Progenitor cell of endocrine pancreas (in vitro differentiated cells): ENCODE measurements at places on chromosomes 4 and X. TPM values are rescaled to one million over a fixed set of nuclear protein-coding genes. Genes with fewer than 3 reads are reported as not detected.

GPR34 gene
- not detected in 2 replicates for total RNA-seq

DRD5 gene
- total RNA-seq, result 0.13 TPM in 1 of 2 replicates, not detected in the other

VCX3A gene
- total RNA-seq, result 0.29 and 0.51 TPM in 2 replicates

CFAP299 gene
- 0.84 and 0.93 TPM in 2 replicates for total RNA-seq

BMX gene
- total RNA-seq, result not detected in 2 replicates

PRRG1 gene
- total RNA-seq, result 1.7 and 2.5 TPM in 2 replicates

BRS3 gene
- 0.10 TPM in 1 of 2 replicates, not detected in the other for total RNA-seq

DNA sequence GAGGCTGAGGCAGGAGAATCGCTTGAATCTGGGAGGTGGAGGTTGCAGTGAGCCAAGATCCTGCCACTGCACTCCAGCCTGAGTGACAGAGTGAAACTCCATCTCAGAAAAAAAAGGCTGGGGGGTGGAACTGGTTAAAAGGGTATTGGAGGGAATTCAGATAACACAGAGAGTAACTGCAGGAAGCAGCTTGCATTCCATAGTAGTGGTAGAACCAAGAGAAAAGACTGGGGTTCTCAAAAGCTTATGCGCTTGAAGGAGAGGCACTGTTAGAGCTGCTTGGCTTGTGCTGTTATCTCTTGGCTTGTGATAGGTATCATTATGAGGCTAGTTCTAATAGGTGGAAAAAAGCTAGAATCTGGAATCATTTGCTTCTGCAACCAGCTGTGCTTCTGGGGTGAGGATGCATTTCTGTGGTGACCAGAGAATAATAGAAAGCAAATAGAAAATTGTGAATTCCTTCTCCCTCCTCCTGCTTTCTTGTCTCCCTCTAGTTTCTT lies 91.2 kb upstream of the ELOVL6 start:
- H3K36me3 ChIP-seq, result no peaks in the 10 kb centered on the region
- no peak for DNase-seq
- H3K27me3 ChIP-seq, result no peaks in the 10 kb centered on the region
- H3K4me1 ChIP-seq, result no peaks in the 10 kb centered on the region
- H3K4me3 ChIP-seq, result no peak overlapping the region

- no peak for DNase-seq
- no peaks in the 10 kb centered on the region for H3K27me3 ChIP-seq
- no peak overlapping the region for H3K4me3 ChIP-seq
- peaks cover 12% of the 10 kb centered on the region for H3K4me1 ChIP-seq
Measured at GRCh38 chr4:164997324-164997723, 19.9 kb upstream of the TRIM61 start.

DNA sequence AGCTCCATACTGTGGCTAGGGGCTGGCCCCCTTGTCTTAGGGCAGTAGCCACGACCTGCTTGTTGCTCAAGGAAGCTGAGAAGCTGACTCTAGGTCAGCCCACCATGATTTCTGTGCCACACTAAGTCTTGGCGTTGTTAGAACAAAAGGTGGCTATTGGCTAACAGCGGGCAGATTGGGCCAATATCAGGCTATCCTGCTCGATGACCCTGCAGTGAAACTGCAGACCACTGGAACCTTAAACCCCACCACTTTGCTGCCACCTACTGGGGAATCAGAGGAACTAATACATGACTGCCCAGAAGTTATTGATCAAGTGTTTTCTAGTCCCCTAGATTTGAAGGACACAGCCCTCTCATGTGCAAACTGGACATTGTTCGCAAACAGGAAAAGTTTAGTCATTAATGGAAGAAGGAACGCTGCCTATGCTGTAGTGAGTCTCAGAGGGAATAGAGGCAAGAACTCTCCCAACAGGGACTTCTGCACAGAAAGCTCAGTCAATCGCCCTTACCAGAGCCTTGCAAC lies 17.0 kb upstream of the PAPSS1 start:
- peaks cover 11% of the 10 kb centered on the region for H3K4me1 ChIP-seq
- no peak overlapping the region for H3K27ac ChIP-seq
- no peaks in the 10 kb centered on the region for H3K27me3 ChIP-seq

DNA sequence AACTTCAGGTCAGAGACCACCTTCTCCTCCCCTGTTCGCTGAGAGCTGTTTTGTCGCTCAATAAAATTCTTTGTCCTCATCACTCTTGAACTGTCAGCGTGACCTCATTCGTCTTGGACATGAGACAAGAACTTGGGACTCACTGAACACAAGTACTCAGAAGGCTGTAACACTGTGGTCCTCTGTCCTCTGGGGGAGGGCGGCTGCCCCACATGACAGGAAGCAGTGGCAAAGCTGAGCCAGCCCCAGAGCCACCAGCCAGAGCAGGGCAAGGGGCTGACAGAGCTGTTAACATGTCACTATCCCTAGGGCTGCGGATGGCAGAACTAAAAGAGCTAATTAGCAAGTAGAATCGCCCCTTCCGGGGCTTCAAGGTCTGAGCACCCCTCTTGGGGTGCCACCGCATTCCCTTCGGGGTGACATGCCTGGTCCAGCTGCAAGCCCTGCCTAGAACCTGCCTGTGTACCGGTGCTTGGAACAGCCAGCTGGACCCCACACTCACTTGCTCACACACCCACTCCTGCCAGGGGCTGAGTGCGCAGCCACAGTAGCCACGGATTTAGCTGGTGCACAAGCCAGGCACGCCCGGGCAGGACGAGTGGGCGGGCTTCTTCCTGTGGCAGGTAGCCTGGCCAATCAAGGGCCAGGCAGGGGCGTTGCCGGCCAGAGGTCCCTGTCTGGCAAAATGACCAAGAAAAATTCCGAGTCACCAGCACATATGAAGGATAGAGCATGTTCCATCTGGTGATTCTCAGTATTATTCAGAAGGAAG lies 648.6 kb upstream of the AGA start:
- DNase-seq, result no peak
- H3K27ac ChIP-seq, result no peak overlapping the region
- H3K4me1 ChIP-seq, result peaks cover 1% of the 10 kb centered on the region

- no peak overlapping the region for H3K4me3 ChIP-seq
- peaks cover 2% of the 10 kb centered on the region for H3K27me3 ChIP-seq
- no peaks in the 10 kb centered on the region for H3K4me1 ChIP-seq
Measured at GRCh38 chr4:22668301-22668700, 24.4 kb upstream of the GBA3 start.

GRCh38 chrX:42490111-42490510 lies 287.9 kb downstream of the PPP1R2C start:
- no peaks in the 10 kb centered on the region for H3K36me3 ChIP-seq
- no peak for DNase-seq
- no peaks in the 10 kb centered on the region for H3K27me3 ChIP-seq
- no peak overlapping the region for H3K4me3 ChIP-seq
- peaks cover 2% of the 10 kb centered on the region for H3K4me1 ChIP-seq

DNA sequence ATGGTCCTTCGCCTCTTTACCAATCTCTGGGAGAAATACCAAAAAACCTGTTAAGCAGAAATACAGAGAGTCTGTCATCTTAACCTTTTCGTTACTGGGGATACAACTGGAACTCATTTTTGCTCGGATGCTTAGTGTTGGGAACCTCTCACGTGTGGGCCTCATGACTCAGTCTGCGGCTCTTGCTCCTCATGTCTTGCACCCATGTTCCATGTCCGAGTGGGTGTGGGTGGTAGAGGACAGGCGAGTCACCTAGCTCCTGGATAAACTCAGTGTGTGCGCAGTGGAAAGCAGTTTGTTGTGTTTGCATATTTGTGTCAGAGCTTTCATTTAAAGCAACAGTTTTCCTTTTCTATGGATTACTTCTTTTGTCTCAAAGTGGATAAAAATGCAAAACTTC lies 70.6 kb downstream of the TNIP2 start:
- H3K4me1 ChIP-seq, result peaks cover 1% of the 10 kb centered on the region
- H3K27ac ChIP-seq, result no peak overlapping the region
- peaks cover 20% of the 10 kb centered on the region for H3K36me3 ChIP-seq
- no peaks in the 10 kb centered on the region for H3K27me3 ChIP-seq
- H3K4me3 ChIP-seq, result no peak overlapping the region

DNA sequence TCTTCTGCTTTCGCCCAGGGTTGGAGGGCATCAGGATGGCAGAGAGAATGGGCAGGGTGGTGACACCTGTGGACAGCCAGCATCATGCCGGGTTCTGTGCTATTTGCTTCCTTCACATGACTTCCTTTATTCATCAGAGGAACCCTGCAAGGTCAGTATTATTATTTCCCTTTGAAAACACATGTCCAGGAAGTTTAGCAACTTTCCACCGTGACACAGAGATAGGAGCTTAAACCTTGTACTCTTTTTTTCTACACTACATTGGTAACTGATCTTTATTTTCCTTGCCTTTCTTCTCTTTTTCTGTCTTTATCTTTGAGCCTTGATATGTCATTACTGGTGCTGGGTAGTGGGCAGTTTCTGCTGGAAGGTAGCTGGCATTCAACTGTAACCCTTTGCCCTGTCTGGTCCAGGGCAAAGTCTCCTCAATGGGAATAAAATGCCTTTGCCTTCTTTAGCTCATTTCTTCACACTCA lies 5.0 kb upstream of the MGST2 start:
- H3K4me3 ChIP-seq, result no peak overlapping the region
- peaks cover 2% of the 10 kb centered on the region for H3K36me3 ChIP-seq
- peaks cover 63% of the 10 kb centered on the region for H3K4me1 ChIP-seq

- peaks cover 4% of the 10 kb centered on the region for H3K27me3 ChIP-seq
- no peak overlapping the region for H3K27ac ChIP-seq
- H3K36me3 ChIP-seq, result peaks cover 2% of the 10 kb centered on the region
- H3K4me1 ChIP-seq, result peaks cover 4% of the 10 kb centered on the region
- no peak for DNase-seq
Measured at GRCh38 chr4:2292646-2293108, 30.8 kb upstream of the MXD4 start.

GRCh38 chr4:47213971-47214370 lies 182.6 kb downstream of the GABRB1 start:
- DNase-seq, result no peak
- H3K36me3 ChIP-seq, result no peaks in the 10 kb centered on the region
- H3K4me3 ChIP-seq, result no peak overlapping the region

- no peak overlapping the region for H3K27ac ChIP-seq
- H3K36me3 ChIP-seq, result no peaks in the 10 kb centered on the region
- no peak overlapping the region for H3K4me3 ChIP-seq
- H3K4me1 ChIP-seq, result peaks cover 7% of the 10 kb centered on the region
Measured at GRCh38 chrX:14506866-14507265, 22.5 kb upstream of the GLRA2 start.

- no peaks in the 10 kb centered on the region for H3K4me1 ChIP-seq
- H3K4me3 ChIP-seq, result no peak overlapping the region
Measured at GRCh38 chr4:244471-244870, 60.8 kb downstream of the ZNF732 start.

DNA sequence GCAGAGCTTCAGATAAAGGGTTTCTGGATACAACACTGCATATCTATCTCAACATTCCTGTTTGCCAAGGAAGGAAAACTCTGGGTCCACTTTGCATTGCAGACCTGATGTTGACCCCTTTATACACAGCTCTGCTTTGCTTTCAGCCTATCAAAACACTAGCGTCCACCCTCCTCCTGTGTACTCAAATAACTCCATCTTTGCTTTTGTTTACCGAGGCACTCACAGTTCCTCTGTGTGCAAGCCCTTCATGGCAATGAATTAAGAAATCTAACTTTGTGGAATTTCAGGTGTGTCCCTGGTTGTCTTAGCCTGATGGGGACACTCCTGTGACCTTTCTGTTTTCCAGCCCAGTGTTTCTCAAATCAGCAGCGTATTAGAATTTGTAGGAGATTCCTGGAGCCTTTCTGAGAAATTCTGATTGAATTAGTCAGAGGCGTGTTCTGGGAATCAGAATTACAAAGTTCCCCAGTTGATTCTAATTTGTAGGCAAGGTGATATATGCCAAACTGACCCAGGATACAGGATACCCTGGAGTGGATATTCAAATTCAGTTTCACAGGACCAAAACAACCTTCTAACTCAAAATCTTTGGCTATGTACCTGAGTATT lies 68.6 kb downstream of the DTHD1 start:
- DNase-seq, result no peak
- no peaks in the 10 kb centered on the region for H3K27me3 ChIP-seq
- no peaks in the 10 kb centered on the region for H3K36me3 ChIP-seq
- peak overlapping the region; percentile 71 for H3K27ac ChIP-seq
- no peak overlapping the region for H3K4me3 ChIP-seq

DNA sequence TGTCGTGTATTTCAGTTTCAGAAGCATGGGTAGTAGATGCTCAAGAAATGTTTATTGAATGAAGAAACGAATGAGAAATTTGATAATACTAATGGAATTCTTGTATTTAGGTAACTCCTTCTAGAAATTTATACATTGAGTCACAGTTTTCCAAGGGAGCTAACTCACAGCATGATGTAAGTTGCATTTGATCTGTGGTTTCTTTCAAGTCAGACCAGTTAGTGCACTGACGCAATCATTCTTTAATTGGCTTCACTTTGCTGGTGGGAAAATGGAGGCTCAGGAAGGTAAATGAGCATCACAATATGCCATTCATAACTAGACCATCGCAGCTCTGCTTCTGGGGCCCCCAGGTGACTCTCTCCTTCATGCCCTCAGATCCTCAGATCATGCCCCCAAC lies 17.3 kb upstream of the CWH43 start:
- H3K27ac ChIP-seq, result no peak overlapping the region
- H3K27me3 ChIP-seq, result peaks cover 8% of the 10 kb centered on the region
- no peak overlapping the region for H3K4me3 ChIP-seq
- peaks cover 7% of the 10 kb centered on the region for H3K4me1 ChIP-seq
- DNase-seq, result no peak

- H3K36me3 ChIP-seq, result no peaks in the 10 kb centered on the region
- H3K4me3 ChIP-seq, result no peak overlapping the region
- no peaks in the 10 kb centered on the region for H3K27me3 ChIP-seq
- H3K4me1 ChIP-seq, result no peaks in the 10 kb centered on the region
- no peak for DNase-seq
Measured at GRCh38 chrX:30533266-30533665, 44.3 kb downstream of the TASL start.

- H3K36me3 ChIP-seq, result no peaks in the 10 kb centered on the region
- no peak overlapping the region for H3K27ac ChIP-seq
- peaks cover 10% of the 10 kb centered on the region for H3K27me3 ChIP-seq
- H3K4me1 ChIP-seq, result peaks cover 1% of the 10 kb centered on the region
Measured at GRCh38 chr4:177250056-177250696, 59.5 kb upstream of the NEIL3 start.

GRCh38 chr4:10750714-10751113 lies 66.1 kb upstream of the CLNK start:
- no peak for DNase-seq
- H3K36me3 ChIP-seq, result no peaks in the 10 kb centered on the region
- no peaks in the 10 kb centered on the region for H3K27me3 ChIP-seq
- H3K4me3 ChIP-seq, result no peak overlapping the region
- H3K27ac ChIP-seq, result no peak overlapping the region

- DNase-seq, result no peak
- H3K27ac ChIP-seq, result no peak overlapping the region
- H3K27me3 ChIP-seq, result peaks cover 20% of the 10 kb centered on the region
- no peaks in the 10 kb centered on the region for H3K36me3 ChIP-seq
Measured at GRCh38 chr4:181502611-181503010, 740.6 kb upstream of the TENM3 start.
